ENCODE measurements at places on chromosomes 6 and 20.

DNA sequence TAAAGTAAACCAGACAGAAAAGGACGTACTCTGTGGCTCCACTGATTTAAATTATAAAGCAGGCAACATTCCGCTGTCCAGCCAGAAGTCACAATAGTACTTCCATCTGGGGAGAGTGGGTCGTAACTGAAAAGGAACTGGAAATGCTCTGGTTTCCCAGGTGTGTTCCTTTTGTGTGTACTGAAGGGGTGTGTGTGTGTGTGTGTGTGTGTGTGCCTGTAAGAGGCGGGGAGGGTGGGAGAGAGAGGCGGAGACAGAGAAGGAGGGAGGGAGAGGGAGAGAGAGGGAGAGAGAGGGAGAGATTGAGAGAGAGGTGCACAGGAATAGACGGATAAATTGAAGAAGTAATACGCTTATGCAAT is 178.4 kb upstream of the ZNF184 start:
- no peak for DNase-seq

- DNase-seq: no peak
These were observed 26.4 kb downstream of the GDAP1L1 start for GRCh38 chr20:44273231-44274215.

GRCh38 chr6:95690328-95690727 is 113.0 kb downstream of the MANEA start:
- no peak for DNase-seq

DNA sequence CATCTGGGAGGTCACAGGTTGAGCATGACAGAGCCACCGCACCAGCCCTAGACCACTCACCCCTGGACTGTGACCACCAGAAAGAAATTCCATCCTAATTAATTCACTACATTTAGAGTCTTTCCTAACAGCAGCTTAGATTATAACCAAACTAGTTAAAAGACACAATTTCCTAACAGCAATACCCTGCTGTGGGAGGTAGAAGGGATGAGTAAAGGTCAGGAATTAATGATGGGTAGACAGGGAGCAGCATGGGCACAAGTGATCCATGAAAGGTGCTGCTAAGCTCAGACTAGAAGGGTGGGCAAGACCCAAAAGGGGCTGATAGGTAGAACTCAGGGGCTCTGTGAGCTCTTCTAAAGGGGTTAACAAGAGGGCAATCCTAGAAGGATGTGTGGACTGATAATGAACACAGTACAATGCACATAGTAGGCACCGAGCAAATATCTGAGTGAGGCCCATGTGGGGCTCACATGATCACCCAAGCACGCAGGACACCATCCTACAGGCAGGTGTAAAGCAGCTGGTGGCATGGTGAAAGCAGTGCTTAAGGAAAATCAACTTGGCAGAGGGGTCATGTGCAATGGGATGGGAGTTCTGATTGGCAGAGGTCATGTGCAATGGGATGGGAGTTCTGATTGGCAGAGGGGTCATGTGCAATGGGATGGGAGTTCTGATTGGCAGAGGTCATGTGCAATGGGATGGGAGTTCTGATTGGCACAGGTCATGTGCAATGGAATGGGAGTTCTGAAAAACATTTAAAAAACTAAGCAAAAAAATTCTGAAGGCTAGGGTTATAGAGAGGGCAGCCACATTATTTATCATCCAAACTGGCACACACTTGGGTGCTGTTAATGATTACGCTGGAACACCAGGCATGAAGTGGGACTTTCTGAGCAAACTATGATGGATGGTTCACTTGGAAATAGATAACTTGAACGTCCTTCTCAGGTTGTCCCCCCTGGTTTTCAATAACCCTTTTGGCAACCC is 188.2 kb upstream of the FOXQ1 start:
- DNase-seq: no peak

DNA sequence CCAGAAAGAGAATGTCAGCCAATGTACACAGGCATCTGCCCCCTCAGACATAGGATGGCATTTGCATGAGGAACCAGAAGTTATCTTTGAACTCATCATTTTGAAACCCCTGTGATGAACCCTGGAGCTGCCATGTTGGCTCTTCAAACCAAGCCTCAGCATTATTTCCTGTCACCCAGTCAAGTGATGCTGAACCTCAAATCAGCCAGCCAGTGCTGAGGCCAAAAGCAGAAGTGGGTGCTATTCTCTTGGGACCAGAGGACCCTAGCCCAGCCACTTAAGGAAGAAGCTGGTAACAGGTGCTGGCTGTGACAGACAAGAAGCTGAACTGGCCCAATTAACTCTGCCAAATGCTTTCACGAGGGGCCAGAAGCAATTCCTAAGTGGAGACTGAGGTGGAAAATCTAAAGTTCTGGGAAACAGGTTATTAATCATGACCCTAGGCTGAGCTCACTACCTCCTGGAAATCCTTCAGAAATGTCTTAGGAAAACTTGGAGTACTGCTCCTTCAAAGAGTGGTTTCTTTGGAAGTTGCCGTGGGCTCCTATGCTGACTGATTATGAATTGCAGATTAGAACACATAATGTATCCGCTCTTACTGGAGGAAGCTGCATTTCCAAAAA is 4.0 kb downstream of the PKIG start:
- no peak for DNase-seq
